ENCODE measurements at places on chromosomes 13 and 19.

- no peak for DNase-seq
These were observed 72.5 kb downstream of the EDNRB start for GRCh38 chr13:77846173-77846572.

DNA sequence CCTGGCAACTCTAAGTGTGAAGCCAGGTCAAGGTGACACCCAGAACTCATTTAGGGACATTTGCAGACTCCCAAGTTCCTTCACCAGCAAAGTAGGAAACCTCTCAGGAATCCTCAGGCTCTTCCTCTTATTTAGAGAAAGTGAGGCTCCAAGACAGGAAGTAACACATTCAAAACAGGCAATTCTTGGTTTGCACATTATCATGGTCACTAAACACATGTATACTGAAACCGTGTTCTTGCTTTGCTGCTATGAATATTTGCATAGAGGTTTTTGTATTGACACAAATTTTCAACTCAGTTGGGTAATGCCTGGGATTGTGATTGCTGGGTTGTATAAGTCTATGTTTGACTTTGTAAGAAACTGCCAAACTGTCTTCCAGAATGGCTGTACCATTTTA, 13.2 kb upstream of the URI1 start:
- DNase-seq: no peak

DNA sequence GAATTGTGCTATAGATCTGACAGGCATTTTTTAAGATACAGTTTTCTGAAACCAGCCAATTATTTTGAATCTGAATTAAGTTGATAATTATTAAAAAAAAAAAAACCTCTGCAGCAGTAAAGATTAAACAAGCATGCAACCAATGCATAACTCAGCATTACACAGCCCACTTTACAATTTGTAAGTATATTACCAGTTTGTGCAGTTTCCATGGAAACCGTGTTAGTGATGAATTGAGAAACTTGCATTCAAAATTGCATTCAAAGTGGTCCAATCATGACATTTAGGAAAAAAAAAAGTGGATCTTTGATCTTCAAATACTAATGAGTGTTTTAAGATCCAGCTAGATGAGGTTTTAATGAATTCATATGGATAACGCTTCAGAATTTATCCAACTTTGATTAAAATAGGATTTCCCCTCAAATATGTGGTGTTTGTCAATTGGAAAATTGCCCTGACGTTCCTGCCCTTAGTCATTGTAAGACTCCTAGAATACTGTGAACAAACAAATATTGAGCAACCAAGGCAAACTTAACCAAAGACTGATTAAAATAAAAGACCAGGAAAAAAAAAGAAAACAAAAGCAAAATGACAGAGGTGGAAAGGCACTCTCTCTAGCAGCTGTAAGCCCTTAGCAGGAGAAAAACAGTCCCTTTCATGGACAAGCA, 314.8 kb upstream of the MAB21L1 start:
- peak; percentile 68 for DNase-seq

- DNase-seq: peak; percentile 3
These were observed 39.7 kb downstream of the RCBTB2 start for GRCh38 chr13:48493066-48493765.

GRCh38 chr13:111396457-111396856, 76.0 kb downstream of the TEX29 start:
- no peak for DNase-seq

DNA sequence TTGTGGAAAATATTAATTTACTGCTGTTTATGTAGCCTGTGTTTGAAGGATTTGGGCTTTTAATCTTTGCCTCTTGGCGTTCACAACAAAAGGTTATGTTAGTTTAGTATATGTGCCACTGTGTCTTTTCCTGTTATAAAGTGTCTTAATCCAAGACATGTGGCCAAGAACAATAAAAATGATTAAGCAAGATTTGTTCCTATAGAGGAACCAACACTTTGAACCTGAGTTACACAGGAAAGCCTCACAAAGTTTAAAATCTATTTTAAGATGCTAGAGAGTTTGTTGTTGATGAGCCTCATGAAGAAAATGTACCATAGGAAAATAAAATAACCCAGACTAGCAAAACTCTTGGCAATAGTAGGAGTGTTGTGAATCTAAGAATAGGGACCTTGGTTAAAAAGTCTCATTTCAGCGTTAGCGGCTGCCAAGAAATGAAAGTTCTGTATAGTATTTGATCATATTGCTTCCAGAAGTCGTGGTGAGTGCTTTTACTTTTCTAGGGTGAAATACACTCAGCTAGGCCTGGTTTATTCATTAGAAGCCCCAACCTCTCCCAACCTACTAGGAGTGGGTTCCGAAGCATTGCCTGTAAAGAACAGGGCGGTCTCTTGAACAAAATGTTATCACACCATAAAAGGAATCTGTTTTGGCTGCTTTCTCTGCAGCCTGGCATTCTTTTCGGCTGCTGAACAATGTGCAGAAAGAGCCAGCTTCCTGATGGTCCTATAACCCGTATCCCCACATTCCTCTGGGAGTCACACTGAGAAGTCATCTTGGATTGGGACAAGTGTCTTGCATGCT, 102.6 kb downstream of the LRCH1 start:
- DNase-seq: peak; percentile 50

- DNase-seq: peak; percentile 92
These were observed 151.7 kb downstream of the DCLK1 start for GRCh38 chr13:35979361-35979951.

DNA sequence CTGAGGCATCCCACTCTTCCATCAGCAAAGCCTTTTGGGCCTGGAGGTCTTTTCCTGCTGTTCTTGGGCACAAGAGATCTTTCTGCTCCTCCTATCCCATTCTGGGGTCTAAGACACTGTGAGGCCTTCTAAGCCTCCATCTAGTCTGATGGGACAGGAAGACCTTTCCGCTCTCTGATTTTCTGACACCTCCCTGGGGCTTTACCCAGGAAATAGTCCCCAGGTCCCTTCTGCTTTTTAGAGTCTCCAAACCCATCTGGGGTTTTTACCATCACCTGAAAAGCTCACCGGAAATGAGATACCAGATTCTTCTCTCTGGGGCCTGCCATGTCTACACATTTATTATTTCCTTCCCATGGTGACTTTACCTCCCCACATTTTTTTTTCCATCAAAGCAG, 21.1 kb downstream of the CLEC17A start:
- DNase-seq: no peak

DNA sequence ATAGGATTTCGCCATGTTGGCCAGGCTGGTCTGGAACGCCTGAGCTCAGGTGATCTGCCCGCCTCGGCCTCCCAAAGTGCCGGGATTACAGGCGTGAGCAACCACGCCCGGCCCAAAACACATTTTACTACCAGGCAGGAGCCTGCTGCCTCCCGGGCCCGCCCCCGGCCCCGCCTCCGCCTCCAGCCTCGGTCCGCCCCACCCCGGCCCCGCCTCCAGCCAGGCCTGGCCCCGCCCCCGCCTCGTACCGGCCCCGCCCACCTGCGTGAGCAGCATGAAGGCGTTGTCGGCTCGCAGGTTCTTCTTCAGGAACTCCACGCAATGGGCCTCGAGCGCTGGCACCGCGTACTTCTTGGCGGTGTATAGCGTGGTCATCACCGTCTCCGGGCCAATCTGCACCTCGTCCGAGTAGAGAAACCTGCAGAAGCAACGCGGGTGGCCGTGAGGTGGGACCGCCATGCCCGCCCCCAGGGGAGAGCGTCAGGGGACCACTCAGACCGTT, 22.7 kb downstream of the BTBD2 start:
- DNase-seq: peak; percentile 11

DNA sequence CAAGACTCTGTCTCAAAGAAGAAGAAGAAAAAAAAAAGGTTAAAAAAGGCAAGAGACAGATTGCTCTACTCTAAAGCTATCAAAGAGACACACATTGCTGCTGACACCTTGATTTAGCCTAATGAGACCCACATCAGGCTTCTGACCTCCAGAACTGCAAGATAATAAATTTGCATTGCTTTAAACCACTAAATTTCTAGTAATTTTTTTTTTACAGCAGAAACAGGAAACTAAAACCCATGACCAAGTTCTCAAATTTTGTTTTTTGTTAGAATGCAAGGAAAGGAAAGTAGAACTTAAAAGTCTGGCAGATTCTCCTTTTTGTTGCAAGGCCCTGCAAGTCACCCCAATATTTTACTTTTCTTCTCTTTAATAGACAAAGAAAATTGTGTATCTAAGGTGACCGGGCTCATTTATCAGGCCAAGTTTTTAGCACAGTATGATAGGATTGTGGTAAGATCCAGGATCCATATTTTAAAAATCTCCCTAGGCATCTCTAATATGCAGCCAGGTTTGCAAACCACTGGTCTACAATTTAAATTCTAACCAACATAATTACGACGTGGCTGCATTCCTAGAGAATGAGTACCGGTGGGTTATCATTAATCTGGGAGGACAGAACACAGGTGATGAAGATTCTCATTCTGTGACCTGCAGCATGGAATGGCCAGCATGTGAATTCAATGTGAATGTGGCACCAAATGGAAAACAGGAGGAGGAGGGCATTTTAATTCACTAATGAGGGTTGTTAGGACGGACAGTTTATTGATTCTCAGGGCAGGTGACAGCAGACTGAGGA, 56.7 kb upstream of the MED4 start:
- no peak for DNase-seq

DNA sequence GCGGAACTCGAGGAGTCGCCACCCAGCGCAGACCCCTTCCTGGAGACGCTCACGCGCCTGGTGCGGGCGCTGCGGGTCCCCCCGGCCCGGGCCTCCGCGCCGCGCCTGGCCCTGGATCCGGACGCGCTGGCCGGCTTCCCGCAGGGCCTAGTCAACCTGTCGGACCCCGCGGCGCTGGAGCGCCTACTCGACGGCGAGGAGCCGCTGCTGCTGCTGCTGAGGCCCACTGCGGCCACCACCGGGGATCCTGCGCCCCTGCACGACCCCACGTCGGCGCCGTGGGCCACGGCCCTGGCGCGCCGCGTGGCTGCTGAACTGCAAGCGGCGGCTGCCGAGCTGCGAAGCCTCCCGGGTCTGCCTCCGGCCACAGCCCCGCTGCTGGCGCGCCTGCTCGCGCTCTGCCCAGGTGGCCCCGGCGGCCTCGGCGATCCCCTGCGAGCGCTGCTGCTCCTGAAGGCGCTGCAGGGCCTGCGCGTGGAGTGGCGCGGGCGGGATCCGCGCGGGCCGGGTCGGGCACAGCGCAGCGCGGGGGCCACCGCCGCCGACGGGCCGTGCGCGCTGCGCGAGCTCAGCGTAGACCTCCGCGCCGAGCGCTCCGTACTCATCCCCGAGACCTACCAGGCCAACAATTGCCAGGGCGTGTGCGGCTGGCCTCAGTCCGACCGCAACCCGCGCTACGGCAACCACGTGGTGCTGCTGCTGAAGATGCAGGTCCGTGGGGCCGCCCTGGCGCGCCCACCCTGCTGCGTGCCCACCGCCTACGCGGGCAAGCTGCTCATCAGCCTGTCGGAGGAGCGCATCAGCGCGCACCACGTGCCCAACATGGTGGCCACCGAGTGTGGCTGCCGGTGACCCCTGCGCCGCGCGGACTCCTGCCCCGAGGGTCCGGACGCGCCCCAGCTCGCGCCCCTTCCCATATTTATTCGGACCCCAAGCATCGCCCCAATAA, 2.3 kb downstream of the AMH start:
- DNase-seq: no peak

DNA sequence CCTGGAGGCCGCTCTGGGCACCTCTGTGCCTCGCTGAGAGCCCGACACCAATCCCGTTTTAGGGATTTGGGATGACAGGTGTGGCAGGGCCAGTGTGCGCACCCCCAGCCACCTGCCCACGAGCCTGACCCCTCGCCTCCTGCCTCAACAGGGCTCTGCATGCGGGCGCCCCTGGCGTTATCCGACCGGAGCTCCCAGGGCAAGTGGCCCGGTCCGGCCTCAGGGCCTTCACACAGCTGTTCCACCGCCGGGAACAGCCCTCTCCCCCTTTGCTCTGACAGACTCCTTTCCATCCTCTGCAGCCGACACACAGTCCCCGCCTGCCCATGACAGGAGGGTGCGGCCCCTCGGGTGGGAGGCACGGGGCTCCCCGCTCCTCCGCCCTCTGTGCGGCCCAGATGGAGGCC, 7.1 kb upstream of the WDR18 start:
- DNase-seq: no peak

DNA sequence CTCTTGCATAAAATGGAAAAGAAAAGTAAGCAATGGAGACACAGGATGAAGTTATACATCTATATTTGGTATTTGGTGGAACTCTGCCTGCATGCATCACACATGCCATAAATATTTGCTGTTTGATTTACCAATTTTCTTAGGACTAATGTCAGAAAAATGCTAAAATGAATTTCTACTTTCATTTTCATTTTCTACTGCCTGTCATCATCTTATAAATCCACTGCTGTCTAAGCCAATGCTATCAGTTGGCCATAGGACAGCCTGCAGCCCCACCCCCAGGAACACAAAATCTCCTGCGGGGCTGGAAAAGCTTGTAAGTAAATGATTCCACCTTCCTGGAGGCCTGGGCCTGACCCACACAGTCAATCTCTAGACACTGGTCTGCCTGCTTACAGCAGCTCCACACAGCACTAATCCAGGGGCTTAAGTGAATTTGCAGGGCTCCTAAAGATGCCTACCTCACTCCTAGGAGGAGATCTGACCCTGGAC, 122.0 kb downstream of the ENOX1 start:
- DNase-seq: peak; percentile 85
